ENCODE measurements at places on chromosomes 6 and 20. TPM values are rescaled to one million over a fixed set of nuclear protein-coding genes. Genes with fewer than 3 reads are reported as not detected.

The GNAS-AS1 gene
- total RNA-seq, result not detected

The IMPG1 gene
- total RNA-seq, result not detected

The BMP2 gene
- total RNA-seq, result 0.64 TPM

The MYMX gene
- total RNA-seq, result not detected

The TINAG gene
- not detected for total RNA-seq

The PPIL4 gene
- total RNA-seq, result 13.6 TPM

The SMIM8 gene
- 3.7 TPM for total RNA-seq

The FOXS1 gene
- 0.83 TPM for total RNA-seq

The SRF gene
- total RNA-seq, result 10.8 TPM

Measured in A549 treated with ZK216348 at 1 μM for 4 hours (cell line).